WTC11 (cell line): ENCODE measurements at places on chromosomes 6 and 20. TPM values are rescaled to one million over a fixed set of nuclear protein-coding genes. Genes with fewer than 3 reads are reported as not detected.

DNA sequence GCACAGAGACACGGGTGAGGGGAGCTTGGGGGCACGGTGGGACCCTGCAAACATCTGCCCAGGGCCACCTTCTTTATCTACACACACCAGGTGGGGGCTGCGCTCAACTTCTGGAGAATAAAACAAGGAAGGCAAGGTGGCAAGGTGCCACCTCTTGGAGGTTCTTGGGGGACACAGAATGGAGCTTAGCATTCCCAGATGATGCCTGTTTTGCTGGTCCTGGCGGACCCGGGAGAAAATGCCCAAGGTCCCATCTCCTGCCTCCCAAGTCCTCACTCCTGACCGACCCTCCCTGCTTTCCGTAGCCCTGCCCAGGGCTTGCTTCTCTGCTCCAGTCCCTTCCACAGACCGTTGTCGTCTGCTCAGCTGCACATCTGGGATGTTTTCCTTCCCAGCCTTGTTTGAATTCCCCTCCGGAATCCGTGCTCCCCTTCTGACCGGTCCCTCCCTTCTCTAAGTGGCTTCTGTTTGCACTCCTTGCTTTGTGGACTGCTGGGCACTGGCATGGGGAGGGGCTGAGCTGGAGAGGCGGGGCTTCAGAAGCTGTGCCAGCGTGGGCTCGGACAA is 13.1 kb downstream of the ITPR3 start:
- DNase-seq, result peak; percentile 32
- peaks cover 59% of the 10 kb centered on the region for H3K4me1 ChIP-seq
- H3K27me3 ChIP-seq, result peaks cover 9% of the 10 kb centered on the region; the same call in 1 of the 2 replicates
- peak overlapping the region; percentile 69; the same call in 1 of the 2 replicates for H3K27ac ChIP-seq
- peak overlapping the region; percentile 83 for H3K4me3 ChIP-seq

DNA sequence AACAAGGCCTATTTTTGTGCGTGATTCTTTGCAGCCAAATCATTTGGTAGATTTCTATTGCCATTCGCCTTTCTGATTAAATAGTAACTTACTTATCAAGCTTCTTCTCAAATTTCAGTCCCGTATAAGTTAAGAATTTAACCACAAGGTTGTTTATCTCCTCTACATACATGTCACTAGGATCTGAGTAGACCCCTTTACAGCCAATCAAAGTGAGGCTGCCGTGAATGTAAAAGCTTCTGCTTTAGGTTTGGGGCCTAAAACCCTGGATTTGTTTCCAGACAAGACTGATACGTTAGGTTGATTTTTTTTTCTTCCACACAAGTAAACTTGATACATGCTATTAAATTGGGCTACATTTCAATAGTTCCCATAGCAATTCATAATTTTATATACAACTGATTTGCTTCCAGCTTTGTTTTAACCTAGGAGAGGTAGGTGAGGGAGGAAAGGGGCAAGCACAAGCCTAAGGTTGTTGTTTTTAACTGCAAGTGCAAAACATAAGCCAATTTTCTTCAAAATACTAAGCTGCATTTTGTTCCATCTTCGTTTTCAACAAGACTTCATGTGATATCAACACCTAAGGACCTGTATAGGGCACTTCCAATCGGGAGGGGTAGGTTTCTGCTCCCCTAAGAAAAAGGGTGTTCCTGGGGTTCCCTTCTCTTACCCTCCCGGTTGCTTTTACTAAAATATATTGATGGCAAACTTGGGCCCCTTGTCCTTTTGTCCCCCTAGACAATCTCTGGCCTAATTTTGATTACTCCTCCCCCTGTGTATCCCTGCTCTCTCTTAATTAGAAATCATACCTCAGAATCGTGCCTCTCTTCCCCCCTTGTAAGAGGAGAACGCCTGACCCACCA is 1.7 kb downstream of the RANBP9 start:
- H3K27ac ChIP-seq, result peak overlapping the region; percentile 82
- no peaks in the 10 kb centered on the region for H3K27me3 ChIP-seq
- H3K4me3 ChIP-seq, result peak overlapping the region; percentile 96
- no peak for DNase-seq
- H3K4me1 ChIP-seq, result peaks cover 30% of the 10 kb centered on the region

GRCh38 chr6:78850621-78851020 is 16.7 kb upstream of the IRAK1BP1 start:
- 0 out of 2 replicates have a peak, but pooled peaks cover 4% of the 10 kb centered on the region for H3K36me3 ChIP-seq
- no peak for DNase-seq
- peaks cover 9% of the 10 kb centered on the region for H3K4me1 ChIP-seq
- no peak overlapping the region for H3K4me3 ChIP-seq
- no peak overlapping the region for H3K27ac ChIP-seq
- H3K27me3 ChIP-seq, result no peaks in the 10 kb centered on the region

Gene KIFC1
- 79.5 to 97.3 TPM (median 83.7 TPM) in 3 replicates for total RNA-seq
